ENCODE measurements at places on chromosomes 4 and X.

GRCh38 chr4:62210486-62210885 is 1010.4 kb downstream of the ADGRL3 start:
- no peak for DNase-seq

DNA sequence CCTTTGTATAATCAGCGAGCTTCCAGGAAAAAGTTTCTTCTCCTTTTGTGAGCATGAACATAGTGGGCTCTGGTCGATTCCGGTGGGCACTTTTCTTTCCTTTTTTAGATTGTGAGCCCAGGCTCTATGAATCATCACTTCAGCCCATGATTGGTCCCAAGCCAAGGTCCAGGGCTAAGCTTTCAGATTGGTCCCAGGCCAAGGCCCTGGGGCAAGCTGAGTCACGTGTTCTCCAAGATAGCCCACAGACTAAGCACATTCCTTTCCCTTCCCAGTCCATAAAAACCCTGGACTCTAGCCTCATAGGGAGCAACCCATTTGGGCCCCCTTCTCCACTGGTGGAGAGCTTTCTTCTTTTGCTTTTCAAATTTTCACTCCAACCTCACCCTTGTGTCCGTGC is 430.5 kb downstream of the NAP1L3 start:
- DNase-seq = no peak

- DNase-seq = no peak
Measured at GRCh38 chr4:138162259-138162658, 79.9 kb downstream of the SLC7A11 start.

DNA sequence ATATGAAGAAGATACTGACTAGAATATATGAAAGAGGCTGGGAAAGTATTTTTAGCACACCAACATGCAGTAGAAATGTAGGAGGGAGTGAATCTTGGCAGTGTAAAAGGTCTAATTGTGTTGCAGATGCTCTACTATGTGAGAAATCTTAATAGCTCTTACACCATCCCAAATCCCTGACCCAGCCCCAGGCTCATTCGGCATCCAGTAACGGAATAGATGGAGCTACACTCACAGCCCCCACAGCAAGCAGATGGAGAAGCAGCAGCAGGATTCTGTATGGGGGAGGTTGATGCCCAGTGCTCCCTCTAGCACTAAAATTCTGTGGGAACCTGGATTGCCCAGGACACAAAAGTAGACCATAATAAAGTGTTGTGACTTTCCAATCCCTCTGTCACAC is 153.2 kb upstream of the PRDX4 start:
- DNase-seq = no peak

DNA sequence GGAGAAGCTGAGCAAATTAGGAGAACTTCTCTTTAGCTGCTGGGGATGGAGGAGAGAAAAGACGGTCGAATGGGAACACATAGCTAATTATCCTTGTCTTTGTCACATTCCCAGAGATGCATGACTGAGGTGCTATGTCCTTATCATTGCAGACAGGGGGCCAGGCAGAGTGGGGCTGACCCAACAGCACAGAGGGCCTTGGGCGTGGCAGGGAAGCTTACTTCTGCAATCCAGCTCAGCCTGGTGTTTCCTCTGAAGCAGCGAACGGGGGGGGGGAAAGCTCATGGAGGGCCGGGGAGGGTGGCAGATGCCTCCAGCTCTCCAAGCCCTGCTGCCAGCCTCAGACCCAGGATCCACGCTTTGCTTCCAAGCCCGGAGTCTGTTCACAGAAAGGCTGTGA is 50.8 kb upstream of the HOPX start:
- DNase-seq = no peak

DNA sequence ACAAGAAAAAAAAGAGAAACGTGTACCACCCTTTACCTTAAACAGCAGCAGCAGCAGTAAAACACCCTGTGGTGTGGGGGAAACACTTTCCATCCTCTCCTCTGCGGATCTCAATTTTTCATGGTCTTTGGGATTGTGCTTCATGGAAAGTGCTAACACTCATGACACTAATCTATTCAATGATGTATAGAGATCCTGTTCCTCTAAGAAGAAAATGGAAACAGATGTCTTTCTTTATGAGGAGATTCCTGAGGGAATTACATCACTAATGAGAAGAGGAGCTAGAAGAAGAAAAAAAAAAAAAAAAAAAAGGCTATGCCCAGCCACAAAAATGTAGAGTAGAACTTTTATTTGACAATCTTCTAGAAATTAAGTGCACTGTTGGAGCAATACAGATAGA is 62.9 kb upstream of the NDST3 start:
- no peak for DNase-seq

- no peak for DNase-seq
Measured at GRCh38 chr4:108466936-108467902, 153.2 kb upstream of the RPL34 start.

- DNase-seq = no peak
Measured at GRCh38 chr4:124032035-124032434, 635.4 kb downstream of the SPRY1 start.

DNA sequence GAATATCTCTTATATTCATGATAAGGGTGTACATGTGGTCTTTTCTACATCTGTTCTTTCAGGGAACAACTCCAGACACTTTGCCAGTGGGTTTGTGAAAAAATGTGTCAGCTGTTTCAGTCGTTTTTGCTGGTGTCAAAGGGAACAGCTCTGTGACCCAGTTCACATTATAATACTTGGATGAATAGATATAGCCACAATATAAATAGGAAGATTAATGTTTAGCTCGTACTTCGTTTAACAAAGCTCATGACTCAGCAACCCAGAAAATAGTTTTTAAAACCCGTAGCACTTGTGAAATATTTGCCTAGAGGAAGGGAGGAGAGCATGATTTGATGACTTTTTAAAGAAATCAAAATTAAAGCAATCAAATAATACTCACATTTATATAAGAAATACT is 7.9 kb downstream of the LIAS start:
- no peak for DNase-seq

DNA sequence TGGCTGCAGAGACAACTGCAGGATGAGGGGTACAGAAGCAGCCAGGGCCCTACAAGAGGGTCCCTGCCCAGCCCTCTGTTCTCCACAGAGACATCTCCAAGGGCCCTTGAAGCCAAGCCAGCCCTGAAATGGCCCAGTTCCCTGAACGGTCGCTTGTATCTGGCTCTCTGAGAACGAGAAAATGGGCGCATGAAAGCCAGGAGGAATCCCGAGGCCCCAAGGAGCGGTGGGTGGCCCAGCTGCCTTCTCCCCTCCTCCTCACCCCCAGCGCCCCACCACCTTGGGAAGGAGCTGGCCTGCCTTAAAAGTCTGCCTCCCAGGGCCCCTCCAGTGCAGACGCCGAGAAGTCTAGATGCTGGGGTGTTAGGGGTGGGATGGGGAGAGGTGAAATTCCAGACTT is 5.7 kb downstream of the ZNF185 start:
- no peak for DNase-seq

GRCh38 chrX:121161501-121161933 is 114.1 kb downstream of the GLUD2 start:
- DNase-seq = peak; percentile 35

DNA sequence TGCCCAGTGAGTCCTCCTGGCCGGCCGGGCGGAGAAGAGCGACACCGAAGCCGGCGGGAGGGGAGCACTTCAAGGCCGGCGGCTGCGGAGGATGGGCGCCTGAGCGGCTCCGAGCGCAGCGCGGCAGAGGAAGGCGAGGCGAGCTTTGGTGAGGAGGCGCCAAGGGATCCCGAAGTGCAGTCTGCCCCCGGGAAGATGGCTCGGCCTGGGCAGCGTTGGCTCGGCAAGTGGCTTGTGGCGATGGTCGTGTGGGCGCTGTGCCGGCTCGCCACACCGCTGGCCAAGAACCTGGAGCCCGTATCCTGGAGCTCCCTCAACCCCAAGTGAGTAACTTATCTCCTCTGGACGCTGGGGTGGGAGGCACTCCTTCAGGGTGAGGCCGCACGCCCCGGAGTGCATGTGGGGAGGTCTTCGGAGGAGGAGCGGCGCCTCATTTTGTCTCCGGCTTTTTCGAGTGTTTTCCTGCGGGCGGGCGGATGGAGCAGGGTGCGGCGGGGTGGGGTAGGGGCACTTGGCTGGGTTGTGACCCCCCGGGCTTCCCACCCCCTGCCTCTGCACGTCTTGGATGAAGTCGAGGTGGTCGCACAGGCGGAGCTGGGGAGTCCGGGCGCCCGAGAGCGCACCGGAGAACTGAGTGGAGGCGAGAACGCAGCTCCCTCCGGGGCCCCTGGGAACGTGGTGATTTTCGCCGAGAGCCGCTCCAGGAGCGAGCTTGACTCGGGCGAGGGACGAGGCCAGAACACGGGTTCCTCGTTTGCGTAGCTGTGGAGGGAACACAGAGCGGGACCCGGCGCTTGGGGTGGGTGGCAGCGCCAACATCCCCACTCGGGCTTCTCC is 979 bp downstream of the EFNB1 start:
- no peak for DNase-seq

DNA sequence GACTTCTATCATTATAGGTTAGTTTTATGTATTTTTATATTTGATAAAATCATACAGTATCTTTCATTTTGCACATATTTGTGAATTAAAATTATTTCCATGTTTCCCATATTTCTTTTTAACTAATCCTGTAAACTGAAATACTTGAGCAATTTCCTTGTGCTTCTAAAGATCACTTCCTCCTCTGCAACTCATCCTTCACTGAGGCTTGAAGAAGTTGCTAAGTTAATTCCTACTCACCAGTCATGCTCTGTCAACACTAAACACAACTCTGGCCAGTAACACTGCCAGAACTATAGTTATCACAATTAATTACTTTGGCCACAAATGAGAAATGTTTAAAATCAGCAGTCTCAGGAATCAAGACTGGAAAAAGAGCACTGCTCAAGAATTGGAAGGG is 6.7 kb downstream of the SPATA4 start:
- DNase-seq = no peak

GRCh38 chr4:77203380-77204197 is 46.6 kb downstream of the CCNG2 start:
- peak; percentile 13 for DNase-seq

DNA sequence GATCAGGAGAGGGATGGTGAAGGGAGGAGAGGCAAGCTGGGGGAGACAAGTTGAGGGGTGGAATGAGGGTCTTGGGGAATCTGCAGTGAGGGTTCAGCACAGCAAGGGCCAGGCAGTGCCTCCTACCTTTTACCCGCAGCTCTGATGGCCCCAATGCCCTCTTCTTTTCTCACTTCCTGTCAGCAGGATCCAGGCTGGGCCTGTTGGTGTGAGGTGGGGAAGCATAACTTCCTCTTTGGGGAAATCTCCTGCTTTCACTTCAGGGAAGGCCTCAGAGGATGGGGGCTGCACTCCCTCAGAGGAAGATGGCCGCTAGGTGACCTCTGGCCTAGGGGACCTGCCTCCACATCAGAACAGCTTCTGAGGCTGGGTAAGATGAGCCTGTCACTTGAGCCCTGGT is 36.5 kb downstream of the EFNB1 start:
- DNase-seq = no peak

- DNase-seq = no peak
Measured at GRCh38 chrX:12877386-12877785, 10.5 kb downstream of the TLR7 start.

DNA sequence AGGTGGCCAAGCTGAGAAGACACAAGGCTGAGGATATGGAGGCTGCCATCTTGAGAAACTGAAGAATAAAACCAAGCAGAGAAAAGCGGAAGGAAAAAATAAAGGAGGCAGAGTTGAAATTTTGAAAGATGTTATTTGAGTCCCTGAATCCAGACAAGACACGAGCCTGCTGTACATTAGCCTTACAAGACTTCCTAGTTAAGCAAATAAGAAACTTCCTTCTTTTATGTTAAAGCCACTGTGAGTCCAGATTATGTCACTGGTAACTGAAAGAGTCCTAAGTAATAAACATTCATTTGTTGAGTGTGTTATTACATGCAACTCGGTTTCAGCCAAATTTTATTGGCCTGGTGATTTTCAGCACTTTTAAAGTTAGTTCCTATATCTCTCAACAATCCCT is 30.4 kb downstream of the DRD5 start:
- DNase-seq = no peak

DNA sequence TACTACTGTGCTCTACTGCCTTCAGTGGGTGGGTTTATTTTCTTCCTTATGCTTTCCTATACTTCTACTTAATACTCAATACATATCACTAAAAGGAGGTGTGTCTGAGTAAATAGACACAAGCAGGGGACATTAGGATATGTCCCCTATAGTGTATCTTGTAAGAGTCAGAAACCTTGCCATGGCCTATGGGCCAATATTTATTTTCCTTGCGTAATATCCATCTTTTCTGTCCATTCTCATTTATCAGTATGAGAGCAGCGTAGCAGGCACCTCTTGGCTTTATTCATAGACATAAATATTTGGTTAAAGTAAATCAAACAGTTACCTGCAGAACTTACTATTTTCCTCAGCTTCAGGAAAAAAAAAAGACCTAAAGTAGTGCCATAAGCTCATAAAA is 46.6 kb upstream of the PHF8 start:
- DNase-seq = no peak

DNA sequence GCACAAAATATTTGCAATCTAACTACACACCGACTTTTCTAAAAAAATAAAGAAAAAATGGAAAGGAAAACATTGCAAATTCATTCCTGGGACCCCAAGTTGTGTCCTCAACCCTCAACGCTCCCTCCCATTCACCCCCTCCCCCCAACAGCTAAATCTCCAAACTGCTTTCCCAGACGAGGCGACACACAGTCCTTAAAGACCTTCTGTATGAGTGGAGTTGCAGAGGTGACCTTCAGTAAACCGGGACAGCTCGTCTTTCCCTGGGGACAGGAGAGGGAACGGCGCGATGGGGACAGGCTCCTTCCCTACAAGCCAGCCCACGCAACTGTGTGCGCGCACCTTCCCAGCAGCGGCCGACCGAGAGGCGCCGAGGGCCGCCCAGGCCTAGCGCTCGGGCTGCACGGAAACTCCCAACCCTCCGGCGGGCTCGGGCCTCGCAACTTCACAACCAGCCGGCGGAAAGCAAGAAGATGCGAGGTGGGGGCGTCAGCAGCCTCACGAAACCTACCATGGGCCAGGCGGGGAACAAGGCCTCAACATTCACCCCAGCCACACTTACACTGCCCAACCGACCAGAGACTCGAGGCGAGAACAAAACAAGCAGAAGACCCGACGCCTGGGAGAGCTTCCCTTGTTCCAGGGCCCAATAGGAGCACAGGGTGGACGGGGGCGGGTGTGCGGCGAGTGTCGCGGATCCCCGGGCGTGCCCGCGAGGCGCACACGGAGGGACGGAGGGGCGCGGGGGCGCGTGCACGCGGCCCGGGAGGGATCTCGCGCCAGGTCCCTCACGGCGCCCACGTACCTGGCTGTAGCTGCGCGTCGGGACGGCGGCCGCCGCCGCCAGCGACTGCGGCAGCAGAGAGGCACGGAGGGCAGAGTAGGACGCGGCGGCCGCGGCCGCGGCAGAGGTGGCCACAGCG is 763 bp downstream of the GRSF1 start:
- DNase-seq = peak; percentile 49

DNA sequence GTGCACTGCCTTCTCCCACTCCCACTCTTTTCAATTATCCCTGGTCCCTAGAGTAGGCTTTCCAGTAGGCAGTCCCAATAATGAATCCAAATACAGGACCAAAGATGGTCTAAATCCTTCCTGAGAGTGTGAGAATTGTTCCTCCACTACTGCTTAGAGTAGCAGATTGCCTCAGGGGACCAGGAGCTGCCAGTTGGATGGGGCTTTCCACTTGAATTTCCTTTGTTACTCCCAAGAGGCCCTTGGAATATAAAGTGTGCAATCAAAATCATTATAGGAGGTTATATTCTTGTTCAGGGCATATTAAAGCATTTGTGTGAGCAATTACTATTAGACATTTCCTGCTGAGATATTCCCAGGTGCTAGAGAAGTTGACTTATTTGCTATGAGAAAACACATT is 156.6 kb upstream of the TLL1 start:
- no peak for DNase-seq

GRCh38 chrX:22196149-22196548 is 76.6 kb upstream of the CBLL2 start:
- DNase-seq = no peak
